ENCODE measurements at places on chromosomes 2 and 18.

DNA sequence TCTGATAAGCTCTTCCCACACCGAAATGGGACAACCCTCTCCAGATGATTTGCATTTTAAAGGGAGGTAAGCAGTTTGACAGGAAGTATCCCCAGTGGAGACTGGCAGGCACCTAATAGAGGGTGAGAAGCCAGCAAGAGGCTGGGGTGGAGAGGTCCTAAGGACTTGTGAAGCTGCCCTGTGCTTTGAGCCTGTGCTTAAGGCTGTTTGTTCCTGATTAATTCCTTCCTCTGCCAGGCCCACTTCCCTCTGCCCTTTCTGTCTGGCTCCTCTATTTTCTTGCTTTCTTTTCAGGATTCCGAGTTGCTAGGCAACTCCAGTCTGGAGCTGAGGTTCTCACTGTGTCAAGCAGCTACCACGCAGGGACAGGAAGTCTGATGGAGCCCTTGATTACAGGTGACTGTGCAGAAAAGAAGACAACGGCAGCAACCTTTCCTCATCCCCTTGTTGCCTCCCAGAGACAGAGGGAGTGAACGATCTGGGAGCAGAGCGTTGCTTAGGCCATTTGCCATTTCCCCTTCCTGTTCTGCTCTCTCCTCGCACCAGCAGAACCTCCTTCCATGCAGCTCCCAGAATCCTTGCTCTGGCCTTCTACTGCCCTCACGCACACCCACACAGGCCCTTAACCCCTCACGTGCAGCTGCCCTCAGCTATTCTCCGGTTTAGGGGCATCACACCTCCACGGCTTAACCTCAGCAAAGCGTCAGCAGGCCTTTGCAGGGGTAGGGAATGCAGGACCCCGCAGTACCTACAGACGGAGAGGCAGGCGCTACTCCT lies 103.6 kb upstream of the CELF4 start:
- DNase-seq = no peak

DNA sequence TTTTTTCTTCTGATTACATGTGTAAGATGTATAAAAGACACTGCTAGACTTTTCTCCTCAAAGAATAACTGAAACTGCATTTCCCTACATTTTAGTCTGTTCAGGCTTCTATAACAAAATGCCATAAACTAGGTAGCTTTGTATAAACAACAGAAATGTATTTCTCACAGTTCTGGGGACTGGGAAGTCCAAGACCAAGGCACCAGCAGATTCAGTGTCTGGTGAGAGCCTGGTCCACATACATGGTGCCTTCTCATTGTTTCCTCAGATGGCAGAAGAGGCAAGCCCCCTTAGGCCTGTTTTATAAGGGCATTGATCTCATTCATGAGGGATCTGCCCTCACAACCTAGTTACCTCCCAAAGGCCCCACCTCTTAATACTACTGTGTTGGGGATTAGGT lies 71.5 kb downstream of the MAPRE2 start:
- DNase-seq = no peak

DNA sequence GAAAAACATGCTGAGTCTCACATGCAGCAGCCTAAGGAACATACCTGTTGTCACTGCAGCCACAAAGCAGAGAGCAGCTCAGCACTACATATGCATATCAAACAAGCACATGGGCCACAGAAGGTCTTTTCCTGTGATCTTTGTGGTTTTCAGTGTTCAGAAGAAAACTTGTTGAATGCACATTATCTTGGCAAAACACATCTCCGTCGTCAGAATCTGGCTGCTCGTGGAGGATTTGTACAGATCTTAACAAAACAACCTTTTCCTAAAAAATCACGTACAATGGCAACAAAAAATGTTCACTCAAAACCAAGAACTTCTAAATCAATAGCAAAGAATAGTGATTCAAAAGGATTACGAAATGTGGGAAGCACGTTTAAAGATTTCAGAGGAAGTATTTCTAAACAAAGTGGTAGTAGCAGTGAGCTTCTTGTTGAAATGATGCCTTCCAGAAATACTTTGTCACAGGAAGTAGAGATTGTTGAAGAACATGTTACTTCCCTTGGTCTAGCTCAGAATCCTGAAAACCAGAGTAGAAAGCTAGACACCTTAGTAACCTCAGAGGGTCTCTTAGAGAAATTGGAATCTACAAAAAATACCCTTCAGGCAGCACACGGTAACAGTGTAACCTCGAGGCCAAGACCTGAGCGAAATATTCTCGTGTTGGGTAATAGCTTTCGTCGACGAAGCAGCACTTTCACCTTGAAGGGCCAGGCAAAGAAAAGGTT lies 34.1 kb downstream of the ZNF407 start:
- no peak for DNase-seq

DNA sequence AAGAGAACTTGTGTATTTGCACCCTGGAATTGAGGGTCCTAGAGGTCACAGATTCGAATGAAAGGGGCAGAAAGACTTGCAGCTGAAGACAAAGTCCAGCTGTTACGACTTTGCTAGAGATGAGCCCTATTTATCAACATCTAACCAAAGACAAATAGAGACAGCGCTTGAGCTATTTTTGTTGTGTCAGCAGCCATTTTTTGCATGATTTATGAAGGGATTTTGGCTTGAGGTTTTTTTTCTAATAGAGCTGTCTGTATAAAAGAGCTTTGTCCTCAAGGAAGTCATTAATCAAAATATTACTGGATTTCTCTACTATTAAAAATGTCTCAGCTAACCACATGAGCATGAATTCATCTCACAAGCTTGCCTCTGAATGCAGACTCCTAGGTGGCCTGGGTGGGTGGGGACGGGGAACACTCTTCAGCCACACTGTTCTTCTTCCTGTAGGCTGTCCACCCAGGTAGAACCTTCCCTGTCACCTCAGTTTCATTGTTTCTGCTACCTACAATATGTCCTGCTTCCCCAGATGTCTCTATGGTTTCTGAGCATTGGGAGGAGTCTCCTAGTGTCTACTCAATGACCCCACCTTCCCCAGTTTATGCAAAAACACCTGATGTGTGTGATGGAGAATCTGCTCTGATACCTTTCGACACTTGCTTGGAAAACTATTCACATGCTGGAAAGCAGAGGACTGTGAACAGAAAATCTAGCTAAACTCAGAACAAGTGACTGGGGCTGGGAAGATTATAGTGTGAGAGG lies 7.2 kb upstream of the CD226 start:
- DNase-seq = no peak

GRCh38 chr2:138079976-138080375 lies 115.7 kb downstream of the HNMT start:
- no peak for DNase-seq

DNA sequence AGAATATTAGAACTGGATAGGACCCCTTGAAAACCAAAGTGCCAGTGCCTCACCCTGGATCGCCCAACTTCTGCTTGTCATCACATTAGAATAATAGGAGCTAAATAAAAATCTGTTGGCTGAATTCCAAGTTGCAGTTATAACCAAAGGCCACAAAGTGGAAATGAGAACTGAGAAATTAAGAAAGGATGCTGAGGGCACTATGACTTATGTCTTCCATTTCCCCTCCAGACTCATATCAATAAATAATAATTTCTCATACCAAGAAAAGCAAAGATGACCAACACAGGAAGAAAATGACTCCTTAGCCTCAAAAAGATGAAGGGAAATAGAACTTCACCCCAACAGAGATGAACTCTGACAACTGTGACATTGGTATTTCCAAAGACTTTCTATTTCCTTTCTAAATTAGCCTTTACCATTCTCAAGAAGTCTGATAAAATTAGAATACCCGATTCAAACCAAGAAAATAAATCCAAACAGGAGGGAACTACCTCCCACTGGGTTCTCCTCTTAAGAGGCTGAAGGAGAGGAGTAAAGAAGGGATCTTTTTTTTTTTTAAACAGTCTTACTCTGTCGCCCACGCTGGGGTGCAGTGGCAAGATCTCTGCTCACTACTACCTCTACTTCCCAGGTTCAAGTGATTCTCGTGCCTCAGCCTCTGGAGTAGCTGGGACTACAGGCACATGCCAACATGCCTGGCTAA lies 46.5 kb upstream of the EPG5 start:
- no peak for DNase-seq
